B cell (primary cell): ENCODE measurements at places on chromosomes 1 and 21. TPM values are rescaled to one million over a fixed set of nuclear protein-coding genes. Genes with fewer than 3 reads are reported as not detected.

TSPAN1 gene
- not detected in 2 replicates for polyA plus RNA-seq

NBPF3 gene
- polyA plus RNA-seq: 2.0 and 5.9 TPM in 2 replicates

PGLYRP4 gene
- not detected in 2 replicates for polyA plus RNA-seq

DNA sequence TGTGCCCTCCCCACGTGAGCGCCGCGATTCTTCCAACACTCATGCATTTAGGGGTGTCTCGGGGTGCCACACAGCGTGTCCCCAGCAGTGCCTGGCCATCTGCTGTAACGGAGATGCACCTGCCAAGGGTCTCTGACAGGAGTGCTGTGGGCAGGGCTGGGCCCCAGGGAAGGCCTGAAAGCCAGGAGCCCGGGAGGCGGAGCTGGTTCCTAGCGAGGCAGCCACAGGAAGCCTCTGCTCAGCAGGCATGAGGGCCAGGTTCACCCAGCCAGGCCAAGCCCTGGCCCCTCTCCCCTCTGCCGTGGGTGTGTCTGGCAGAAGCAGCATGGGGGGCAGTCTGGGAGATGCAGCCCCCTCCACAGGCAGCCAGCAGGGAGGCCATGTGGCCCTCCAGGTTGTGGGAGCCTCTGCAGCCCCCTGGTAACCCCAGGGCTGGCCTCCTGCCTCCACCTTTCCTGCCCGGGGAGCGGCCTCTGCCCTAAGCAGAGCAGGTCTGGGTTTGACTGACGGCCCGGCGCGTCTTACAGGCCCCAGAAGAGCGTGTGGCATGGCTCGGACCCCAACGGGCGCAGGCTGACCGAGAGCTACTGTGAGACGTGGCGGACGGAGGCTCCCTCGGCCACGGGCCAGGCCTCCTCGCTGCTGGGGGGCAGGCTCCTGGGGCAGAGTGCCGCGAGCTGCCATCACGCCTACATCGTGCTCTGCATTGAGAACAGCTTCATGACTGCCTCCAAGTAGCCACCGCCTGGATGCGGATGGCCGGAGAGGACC lies 30.4 kb downstream of the SLC19A1 start:
- no peak for DNase-seq

GRCh38 chr1:82731216-82731615 lies 930.5 kb downstream of the ADGRL2 start:
- no peak for DNase-seq

DNA sequence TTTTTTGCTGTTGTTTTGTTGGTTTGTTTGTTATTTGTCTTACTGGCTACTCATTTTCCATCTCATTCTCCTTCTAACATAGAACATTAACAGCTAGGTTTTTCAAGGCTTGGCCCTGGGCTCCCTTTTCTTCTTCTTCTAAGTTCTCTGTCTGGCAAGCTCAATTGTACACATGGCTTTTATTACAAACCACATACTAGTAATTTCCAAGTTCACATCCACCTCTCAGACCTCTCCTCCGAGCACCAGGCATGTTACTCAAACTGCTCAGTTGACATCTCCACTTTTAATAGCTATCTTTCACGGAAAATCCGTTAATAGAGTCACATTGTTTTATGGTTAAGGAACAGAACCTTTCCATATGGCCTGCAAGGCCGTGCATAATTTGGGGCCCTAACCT lies 736.9 kb upstream of the ADAMTS5 start:
- no peak for DNase-seq

- DNase-seq: no peak
Measured at GRCh38 chr1:9027307-9027706, 1.1 kb upstream of the SLC2A7 start.

GRCh38 chr1:204407295-204407971 lies 4.2 kb downstream of the PPP1R15B start:
- no peak for DNase-seq

DNA sequence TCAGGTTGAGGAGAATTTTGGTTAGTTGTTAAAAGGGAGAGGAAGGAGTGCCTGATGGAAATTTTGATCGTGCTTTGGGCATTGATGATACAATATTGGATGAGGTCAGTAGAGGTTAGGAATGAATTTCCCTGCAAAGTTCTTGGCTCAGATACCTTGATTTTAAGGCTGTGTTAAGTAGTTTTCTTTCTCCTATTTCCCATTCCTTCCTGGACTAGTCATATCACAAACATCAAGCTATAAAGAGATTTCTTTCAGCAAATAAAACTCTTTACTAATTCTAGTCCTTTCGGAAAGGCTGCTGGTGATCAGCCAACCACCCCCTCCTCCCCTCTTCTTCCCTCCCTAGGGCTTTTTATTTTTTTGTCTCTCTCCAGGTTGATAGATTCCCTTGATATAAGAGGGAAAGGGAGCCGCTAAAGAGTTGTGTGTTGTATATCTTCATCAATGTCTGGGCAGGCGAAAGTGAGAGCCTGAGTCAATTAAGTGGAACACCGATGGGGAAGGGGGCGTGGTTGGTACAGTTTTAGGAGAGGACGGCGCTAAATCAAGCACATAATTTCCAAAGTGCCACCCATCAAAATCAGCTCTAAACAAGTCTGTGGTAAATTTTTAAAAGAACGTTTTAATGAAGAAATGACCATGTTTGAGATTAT lies 100.1 kb upstream of the PLXNA2 start:
- DNase-seq: no peak

DNA sequence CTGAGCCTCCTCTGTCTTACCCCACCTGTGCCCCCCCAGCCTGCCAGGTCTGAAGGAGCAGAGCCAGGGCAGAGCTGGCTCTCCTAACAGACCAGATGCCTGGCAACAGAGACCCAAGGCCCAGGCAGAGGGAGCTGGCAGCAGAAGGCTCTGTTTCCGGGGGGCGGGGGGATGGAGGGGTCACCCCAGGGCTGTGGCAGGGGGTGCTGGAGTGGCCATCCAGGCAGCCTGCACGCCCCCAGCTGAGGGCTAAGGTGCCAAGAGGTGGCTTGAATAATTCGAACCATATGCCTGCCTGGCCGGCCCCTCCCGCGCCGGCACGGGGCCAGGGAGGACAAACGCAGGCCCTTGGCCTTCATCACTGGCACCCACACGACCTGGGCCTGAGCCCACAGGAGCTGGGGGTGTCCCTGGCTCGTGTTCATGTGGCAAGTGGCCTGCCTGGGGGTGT lies 16.0 kb upstream of the PLEKHG5 start:
- no peak for DNase-seq
